ENCODE measurements at places on chromosomes 7 and 10.

- no peak for DNase-seq
These were observed 38.3 kb downstream of the TSPAN15 start for GRCh38 chr10:69489506-69490090.

DNA sequence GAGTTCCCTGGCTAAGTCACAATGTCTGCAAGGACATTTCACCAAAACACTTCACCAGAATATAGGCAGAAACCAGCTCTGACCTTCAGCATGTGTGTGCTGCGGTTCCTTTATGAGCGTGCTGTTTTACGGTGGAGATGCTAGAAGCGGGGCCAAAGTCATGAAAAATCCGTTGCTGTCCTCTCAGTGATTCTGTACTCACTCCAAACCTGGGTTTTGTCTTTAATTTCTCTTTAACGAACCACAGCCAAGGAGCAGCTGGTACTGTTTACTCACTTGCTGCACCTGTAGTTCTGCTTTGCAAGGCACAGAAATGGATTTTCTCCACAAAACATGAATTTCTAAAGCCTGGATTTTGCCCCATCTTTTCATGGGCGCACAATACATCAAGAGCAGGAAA lies 639.9 kb downstream of the PHTF2 start:
- no peak for DNase-seq

- DNase-seq, result no peak
These were observed 37.4 kb upstream of the EPHB6 start for GRCh38 chr7:142817506-142817905.

DNA sequence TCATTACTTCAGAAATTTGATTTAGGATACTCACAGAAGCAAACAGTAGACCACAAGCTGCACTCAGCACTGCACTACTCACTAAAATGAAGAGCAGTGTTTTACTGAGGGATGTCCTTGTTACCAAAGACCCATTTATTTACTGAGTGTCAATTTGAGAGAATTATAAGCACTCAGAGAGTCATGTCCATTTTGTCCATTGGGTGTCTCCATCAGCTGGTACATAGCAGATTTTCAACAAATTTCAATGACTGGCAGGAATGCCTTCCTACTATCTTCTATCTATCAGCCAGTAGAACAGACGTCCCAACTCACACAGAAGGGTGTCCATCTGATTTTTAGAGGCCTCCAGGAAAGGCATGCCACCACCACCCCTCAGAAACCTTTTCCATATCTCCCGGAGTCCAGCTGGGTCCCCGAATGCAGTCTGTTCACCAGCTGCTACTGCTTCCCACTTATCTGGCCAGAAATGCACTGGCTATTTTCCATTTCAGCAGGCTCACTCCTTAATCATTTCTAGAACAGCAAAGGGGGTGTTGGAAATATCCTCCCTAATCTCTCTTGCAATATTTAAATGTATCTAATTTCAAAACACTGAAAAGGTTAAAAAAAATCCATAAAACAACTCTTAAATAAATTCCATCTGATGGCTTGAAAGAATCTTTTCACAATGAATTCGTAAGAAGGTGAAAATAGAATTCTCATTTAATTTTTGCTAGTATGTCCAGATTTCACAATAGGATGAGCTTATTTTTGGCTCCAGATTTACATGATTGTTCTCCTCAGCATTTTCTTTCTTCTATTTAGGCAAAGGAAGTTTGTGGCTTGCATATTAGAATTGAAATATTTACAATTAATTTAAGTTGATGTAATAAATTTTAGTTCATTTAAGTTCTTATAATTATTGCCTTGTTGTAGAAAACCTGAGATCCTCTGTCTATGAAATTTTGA lies 1164.0 kb upstream of the CELF2 start:
- no peak for DNase-seq

DNA sequence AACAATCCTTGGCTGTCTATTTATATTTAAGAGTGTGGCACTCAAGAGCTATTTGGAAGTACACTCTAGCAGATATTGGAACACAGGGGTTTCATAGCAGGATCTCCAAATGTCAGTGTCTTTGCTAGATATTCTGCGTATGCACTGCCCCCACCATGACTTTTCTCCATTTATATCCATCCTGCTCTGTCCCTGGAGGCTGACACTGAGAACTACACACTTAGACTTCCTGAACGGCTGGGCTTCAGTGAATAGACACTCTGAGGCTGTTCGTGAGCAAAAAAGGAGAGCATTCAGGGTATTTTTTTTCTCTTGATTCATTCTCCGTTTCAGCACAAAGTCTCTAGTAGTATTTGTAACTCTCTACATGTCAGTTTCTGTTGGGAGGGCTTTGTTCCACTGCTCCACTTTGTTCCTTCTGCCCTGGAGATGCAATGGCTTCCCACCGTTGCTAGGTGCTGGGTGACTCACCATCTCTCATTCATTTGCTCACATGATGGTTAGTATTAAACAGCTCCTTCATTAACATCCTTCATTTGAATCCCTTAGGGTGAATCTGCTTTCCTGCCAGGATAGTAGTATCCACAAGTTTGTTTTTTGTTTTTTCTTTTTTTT lies 155.9 kb upstream of the SLC13A1 start:
- DNase-seq, result no peak

- DNase-seq, result no peak
These were observed 4.7 kb downstream of the PYROXD2 start for GRCh38 chr10:98410135-98410743.

GRCh38 chr7:81187753-81188152 lies 268.9 kb upstream of the SEMA3C start:
- no peak for DNase-seq

DNA sequence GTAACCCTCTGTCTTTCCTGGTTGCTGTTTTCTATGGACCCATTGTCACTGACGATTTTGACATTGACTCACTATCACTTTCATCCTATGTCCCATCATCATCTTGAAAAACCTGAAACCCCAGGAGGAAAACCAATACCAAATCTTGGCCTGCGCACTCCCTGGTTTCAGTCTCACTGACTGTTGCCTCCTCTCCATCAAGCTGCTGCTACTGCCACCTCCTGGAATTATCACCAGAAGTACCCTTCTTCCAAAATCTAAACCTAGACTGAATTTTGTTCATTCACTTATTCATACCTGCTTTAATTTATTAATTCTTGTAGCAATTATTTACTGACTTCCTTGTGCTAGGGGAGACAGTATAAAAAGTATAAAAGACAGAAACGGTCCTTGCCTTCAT lies 44.5 kb upstream of the ACBD5 start:
- no peak for DNase-seq

- no peak for DNase-seq
These were observed 219.5 kb upstream of the NRP1 start for GRCh38 chr10:33553748-33554571.

- DNase-seq, result no peak
These were observed 35.9 kb downstream of the EEPD1 start for GRCh38 chr7:36188906-36189305.

DNA sequence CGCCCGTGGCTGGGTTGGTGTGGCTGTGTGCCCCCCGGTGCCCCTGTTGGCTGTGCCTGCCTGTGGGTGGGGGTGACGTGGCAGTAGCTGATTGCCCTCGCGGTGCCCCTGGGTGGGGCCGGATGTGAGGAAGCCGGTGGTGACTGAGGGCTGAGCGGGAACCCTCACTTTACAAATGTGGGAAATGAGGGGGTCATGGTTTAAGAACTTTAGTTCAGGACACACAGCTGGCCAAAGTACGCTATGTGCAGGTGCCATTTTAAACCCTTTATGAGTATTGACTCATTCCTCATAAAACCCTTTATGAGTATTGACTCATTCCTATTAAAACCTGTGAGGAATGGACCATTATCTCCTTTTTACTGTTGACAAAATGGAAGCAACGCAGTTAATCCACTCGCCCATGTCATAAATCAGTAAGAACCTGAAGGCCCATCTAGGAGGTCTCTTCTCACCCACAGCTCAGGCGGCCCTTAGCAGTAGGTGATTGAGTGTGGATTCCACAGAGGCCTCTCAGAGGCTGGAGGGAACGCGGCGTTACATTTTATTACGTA lies 290.1 kb upstream of the COBL start:
- no peak for DNase-seq

DNA sequence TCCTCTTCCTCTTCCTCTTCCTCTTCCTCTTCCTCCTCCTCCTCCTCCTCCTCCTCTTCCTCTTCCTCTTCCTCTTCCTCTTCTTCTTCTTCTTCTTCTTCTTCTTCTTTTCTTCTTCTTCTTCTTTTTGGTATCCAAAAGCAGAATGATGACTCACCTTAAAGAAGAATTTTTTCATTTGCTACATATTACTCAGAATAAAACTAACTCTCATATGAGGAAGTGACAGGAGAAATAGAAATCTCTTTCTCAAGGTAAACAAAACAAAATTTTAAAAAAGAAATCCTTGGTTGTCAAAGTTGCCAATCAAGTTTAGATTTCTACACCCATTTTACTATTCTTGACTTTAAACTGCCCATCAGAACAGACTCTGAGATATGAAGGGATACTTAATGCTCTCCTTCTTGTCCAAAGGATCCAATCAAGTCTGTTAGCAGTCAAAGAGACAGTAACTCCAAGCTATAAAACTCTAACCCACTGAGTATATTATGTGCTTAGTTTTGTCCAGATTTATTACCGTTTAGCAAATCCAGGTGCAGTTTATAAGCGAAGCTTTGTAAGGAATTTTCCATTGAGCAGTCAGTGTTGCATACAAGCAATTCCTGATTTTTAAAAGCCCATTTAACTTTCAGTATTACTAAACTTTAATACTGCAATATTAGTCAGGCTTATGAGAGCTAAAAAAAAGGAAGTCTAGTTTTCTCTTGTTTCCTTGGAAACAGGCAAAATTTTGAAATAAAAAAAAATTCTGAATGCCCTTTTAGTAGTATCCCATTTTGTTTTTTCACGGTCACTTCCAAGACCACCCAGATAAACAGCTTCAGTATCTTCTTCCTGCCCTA lies 43.1 kb upstream of the SNX13 start:
- no peak for DNase-seq

DNA sequence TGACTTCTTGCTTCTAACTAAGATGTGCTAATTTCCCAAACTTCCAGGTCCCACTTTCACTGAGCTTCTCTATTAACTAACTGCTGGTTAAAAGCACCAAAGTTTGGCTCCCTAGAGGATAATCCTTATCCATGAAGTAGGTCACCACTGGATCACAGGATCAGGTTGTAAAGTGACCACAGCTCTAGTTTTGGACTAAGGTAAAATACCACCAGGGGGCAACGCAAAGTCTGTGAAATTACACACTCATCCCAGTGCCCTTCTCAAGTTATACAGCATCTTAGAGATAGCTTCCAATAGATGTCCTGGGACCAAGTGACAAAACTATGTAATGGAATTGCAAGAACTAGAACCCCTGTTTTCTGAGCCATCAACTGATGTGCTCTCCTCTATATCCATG lies 116.4 kb upstream of the ASAH2 start:
- DNase-seq, result no peak

GRCh38 chr7:1361756-1362125 lies 97.5 kb downstream of the MICALL2 start:
- no peak for DNase-seq

- DNase-seq, result no peak
These were observed 15.5 kb downstream of the SVIL start for GRCh38 chr10:29619241-29619669.

- no peak for DNase-seq
These were observed 56.8 kb upstream of the LANCL2 start for GRCh38 chr7:55308186-55308929.

GRCh38 chr10:34526758-34527730 lies 288.1 kb downstream of the PARD3 start:
- DNase-seq, result no peak

DNA sequence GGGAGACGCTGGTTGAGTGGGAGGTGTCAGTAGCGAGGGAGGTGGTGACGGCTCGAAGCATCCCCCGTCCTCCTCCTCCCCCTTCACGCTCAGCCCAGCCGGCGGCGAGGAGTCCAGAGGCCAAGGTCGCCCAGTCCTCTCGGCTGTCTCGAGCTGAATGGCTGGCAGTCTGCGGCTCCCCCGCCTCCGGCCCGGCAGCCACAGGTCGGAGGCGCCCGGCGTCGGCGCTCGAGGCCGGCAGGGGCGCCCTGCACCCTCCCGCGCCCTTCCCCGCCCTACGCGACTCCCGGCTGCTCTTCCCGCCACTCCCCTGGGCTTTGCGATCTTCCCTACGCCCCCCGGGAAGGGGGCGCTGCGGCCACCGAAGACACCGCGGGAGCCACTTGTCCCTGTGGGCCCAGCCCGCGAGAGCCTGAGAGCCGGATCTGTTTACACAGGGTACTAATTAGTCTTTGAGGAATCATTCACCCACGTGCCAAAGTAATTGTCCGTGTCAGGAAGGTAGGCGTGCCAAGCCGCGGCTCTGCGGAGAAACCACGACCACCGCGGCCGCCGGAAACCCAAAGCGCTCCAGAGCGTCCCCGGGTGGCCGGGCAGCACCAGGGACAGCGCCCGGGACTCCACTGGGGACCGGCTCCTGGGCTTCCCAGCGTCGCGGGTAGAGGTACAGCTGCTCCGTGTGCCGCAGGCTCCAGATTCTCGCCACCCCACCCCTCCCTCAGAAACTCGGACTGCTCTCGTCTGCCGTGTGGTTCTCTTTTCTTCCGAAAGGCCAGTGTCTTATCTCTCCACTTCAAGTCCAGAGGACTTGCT lies at the start of gene NXPH1:
Gene NXPH1, plus strand, starts transcription at position 133 of the 813 bp plus-strand sequence.
- no peak for DNase-seq

- DNase-seq, result no peak
These were observed 2.8 kb downstream of the INHBA start for GRCh38 chr7:41700044-41700471.

DNA sequence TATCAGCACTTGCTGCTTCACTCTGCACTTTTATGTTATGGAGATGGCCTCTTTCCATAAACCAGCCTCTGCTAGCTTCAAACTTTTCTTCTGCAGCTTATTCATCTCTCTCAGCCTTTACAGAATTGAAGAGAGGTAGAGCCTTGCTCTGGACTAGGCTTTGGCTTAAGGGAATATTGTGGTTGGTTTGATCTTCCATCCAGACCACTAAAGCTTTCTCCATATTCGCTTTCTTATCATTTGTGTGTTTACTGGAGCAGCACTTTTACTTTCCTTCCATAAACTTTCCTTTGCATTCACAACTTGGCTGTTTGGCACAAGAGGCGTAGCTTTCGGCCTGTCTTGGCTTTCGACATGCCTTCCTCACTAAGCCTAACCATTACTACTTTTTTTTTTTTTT lies 23.6 kb downstream of the DYDC2 start:
- no peak for DNase-seq

DNA sequence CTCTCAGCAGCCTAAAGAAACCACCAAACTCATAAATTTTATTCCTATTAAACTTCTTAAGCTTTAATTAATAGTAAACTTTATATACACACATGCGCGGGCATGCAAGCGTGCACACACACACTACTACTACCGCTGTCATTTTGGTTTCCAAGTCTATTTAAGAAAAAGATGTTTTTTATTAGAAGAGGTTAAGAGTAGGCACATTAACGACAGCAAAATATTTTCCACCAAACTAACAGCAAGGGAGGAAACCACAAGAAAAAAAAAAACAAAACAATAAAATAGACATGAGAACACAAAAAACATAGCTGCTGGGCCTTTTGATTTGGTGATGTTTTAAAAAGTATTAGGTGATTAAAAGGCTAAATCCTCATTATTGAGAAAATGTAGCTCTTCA lies 28.6 kb downstream of the RTKN2 start:
- DNase-seq, result no peak

GRCh38 chr7:5824297-5824610 lies 42.8 kb upstream of the RNF216 start:
- peak; percentile 29 for DNase-seq

GRCh38 chr10:111023060-111023459 lies 53.8 kb upstream of the ADRA2A start:
- DNase-seq, result no peak

Measured in stimulated activated CD8-positive, alpha-beta memory T cell treated with anti-CD3 and anti-CD28 coated beads, Interleukin-2, amount 100 ng/mL, for 1 hour (primary cell).